ENCODE measurements at places on chromosomes 7 and 10. TPM values are rescaled to one million over a fixed set of nuclear protein-coding genes. Genes with fewer than 3 reads are reported as not detected.

GRCh38 chr10:118057361-118057760, 10.6 kb upstream of the RAB11FIP2 start:
- H3K27me3 ChIP-seq = no peaks in the 10 kb centered on the region
- DNase-seq = no peak
- H3K36me3 ChIP-seq = no peaks in the 10 kb centered on the region
- no peak overlapping the region for H3K4me3 ChIP-seq
- H3K27ac ChIP-seq = no peak overlapping the region
- peaks cover 16% of the 10 kb centered on the region for H3K4me1 ChIP-seq

DNA sequence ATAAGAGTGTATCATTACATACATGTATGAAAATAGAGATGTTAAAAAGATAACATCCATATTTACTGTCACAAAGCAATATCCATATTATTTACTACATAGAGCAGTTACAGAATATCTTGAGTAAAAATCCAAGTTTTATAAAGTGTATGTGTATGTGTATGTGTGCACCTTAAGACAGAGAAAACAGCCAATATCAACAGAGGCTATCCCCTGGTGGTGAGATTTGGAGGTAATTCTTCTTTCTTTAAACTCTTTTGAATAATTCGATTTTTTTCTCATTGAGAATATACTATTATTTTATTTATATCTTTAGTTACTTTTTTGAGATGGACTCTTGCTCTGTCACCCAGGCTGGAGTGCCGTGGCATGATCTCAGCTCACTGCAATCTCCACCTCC, 18.4 kb downstream of the TRDMT1 start:
- no peak for DNase-seq
- H3K27me3 ChIP-seq = no peaks in the 10 kb centered on the region
- H3K4me3 ChIP-seq = no peak overlapping the region
- no peak overlapping the region for H3K27ac ChIP-seq
- H3K36me3 ChIP-seq = no peaks in the 10 kb centered on the region
- peaks cover 11% of the 10 kb centered on the region for H3K4me1 ChIP-seq

The MNX1 gene
- total RNA-seq = 36.5 TPM

GRCh38 chr7:34757570-34758110, 99.6 kb downstream of the NPSR1 start:
- no peaks in the 10 kb centered on the region for H3K27me3 ChIP-seq
- no peaks in the 10 kb centered on the region for H3K36me3 ChIP-seq
- no peak overlapping the region for H3K4me3 ChIP-seq
- peak overlapping the region; percentile 48 for H3K27ac ChIP-seq
- DNase-seq = no peak

The PARP12 gene
- 23.7 TPM for total RNA-seq

- H3K4me3 ChIP-seq = peak overlapping the region; percentile 54
- H3K36me3 ChIP-seq = no peaks in the 10 kb centered on the region
- H3K27me3 ChIP-seq = no peaks in the 10 kb centered on the region
- DNase-seq = peak; percentile 65
- peaks cover 14% of the 10 kb centered on the region for H3K4me1 ChIP-seq
- H3K27ac ChIP-seq = peak overlapping the region; percentile 77
These were observed 221.7 kb downstream of the PHTF2 start for GRCh38 chr7:78020136-78020873.

- H3K36me3 ChIP-seq = no peaks in the 10 kb centered on the region
- no peaks in the 10 kb centered on the region for H3K4me1 ChIP-seq
- H3K27ac ChIP-seq = no peak overlapping the region
- H3K4me3 ChIP-seq = no peak overlapping the region
- DNase-seq = no peak
These were observed 26.9 kb downstream of the RAMP3 start for GRCh38 chr7:45184326-45185027.

DNA sequence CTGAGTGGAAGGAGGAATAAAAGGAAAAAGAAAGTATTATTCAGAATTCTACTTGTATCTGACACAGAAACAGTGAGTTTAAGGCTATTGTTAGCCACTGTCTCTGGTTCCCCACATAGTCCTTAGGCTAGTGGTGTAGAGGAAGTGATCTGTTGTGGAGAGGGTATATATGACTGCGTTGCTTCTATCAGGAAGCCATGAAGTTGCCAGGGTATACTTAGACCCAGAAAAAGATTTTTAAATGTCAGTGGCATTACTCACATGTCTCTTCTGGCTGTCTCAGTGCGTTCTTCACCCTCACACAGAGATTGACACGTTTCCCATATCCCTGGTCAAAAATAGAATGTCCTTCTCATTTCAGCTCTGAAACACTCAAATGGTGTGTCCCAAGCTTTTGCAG, 72.7 kb downstream of the SEM1 start:
- no peak for DNase-seq
- no peaks in the 10 kb centered on the region for H3K4me1 ChIP-seq
- H3K27ac ChIP-seq = no peak overlapping the region
- H3K27me3 ChIP-seq = no peaks in the 10 kb centered on the region

DNA sequence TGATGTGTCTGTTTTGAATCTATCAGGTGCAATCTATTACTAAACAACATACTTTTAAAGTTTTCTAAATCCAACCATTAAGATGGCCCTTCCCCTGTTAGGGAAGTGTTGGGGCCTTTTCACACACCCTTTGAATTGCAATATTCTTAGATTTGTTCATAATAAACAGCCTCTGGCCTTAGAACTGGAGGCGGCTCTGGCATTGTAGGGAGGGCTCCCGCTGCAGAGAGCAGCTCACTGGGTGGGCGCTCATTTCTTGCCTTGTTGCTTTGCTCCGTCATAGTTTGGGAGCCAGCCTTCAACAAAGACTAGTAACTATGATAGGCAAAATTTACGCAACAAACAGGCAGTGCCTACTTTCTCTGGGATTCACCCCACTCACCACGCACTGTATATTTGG, 4.2 kb upstream of the HOXA10 start:
- H3K36me3 ChIP-seq = no peaks in the 10 kb centered on the region
- no peak overlapping the region for H3K4me3 ChIP-seq
- H3K27ac ChIP-seq = no peak overlapping the region
- peaks cover 2% of the 10 kb centered on the region for H3K27me3 ChIP-seq

GRCh38 chr10:113954409-113954808, 89.3 kb upstream of the ADRB1 start:
- H3K4me3 ChIP-seq = no peak overlapping the region
- H3K27ac ChIP-seq = no peak overlapping the region
- H3K36me3 ChIP-seq = no peaks in the 10 kb centered on the region
- H3K27me3 ChIP-seq = no peaks in the 10 kb centered on the region
- peaks cover 28% of the 10 kb centered on the region for H3K4me1 ChIP-seq

GRCh38 chr10:116810120-116810500, 39.2 kb upstream of the ENO4 start:
- no peak overlapping the region for H3K4me3 ChIP-seq
- no peak for DNase-seq
- no peak overlapping the region for H3K27ac ChIP-seq
- H3K4me1 ChIP-seq = no peaks in the 10 kb centered on the region
- no peaks in the 10 kb centered on the region for H3K27me3 ChIP-seq
- no peaks in the 10 kb centered on the region for H3K36me3 ChIP-seq

DNA sequence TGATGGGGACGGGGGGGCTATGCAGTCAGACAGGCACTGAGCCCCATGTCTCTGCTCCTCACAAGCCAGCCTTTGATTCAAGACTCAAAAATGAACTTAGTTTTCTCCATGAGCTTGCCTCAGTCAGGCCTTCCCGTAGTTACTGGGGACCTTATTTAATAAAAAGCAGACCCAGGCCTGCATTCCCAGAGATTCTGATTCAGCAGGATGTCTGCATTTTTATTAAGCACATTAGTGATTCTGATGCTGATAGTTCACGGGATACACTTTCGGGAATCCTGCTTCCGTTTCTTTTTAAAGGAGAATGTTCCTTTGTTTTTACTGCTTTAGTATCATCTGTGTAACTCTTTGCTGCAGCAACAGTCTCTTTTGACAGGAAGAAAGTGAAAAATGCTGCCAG, 28.3 kb upstream of the PLPP4 start:
- no peak overlapping the region for H3K27ac ChIP-seq
- no peak for DNase-seq

The CRTAC1 gene
- total RNA-seq = not detected

DNA sequence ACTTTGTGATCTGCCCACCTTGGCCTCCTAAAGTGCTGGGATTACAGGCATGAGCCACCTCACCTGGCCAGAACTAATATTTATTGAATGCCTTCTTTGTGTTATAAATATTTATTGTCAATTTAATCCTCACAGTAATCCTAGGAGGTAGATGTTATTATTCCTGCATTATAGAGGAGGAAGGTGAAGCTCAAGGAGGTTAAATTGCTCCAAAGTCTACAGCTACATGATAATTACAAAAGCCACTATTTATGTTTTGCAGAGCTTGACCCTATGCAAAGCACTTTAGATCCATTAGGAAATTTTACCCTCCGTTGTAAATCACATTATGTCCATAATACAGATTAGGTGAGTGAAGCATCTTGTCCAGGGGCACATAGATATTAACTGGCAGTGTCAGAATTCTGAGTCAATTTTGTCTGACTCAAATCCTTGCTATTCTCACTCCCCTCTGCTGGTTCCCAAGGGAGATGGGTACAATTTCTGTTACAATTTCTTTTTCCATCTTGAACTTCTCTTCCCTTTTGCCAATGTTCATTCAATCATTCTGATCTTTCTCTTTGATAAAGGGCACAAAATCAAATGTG, 25.7 kb upstream of the CDK14 start:
- no peak overlapping the region for H3K27ac ChIP-seq
- no peaks in the 10 kb centered on the region for H3K36me3 ChIP-seq
- DNase-seq = no peak
- H3K27me3 ChIP-seq = no peaks in the 10 kb centered on the region
- peaks cover 32% of the 10 kb centered on the region for H3K4me1 ChIP-seq
- H3K4me3 ChIP-seq = no peak overlapping the region

GRCh38 chr7:105149827-105150226, 135.8 kb downstream of the KMT2E start:
- no peaks in the 10 kb centered on the region for H3K4me1 ChIP-seq
- no peak for DNase-seq
- H3K36me3 ChIP-seq = no peaks in the 10 kb centered on the region
- no peaks in the 10 kb centered on the region for H3K27me3 ChIP-seq

DNA sequence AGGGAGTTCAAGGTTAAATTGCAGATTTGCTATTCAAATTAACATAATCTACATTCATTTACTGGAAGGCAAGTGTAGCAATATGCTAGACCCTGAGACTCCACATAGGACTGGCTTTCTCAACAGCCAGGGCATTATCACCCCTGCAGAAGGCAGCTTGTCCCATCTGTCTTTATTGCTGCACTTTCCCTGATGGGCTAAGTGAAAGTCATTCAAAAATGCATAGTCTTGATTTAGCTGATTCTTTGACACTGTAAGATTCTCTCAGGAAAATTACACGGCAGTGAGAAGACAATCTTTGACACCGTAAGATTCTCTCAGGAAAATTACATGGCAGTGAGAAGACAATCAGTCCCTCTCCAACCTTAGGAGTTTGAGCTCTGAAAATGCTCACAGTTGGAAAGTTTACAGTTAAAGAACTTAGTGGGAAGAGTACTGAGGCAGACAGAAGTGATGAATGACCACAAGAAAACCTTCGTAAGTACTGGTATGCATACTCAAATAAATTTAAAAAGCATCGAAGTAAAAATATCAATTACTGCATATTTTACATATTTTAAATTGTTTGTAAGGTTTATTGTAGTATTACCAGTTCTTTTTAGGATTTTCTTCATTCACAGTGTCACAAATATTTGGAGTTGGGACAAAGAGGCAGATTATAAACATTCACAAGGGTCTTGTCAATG, 88.9 kb downstream of the RAPGEF5 start:
- H3K27ac ChIP-seq = peak overlapping the region; percentile 8
- H3K27me3 ChIP-seq = no peaks in the 10 kb centered on the region
- H3K4me1 ChIP-seq = peaks cover 38% of the 10 kb centered on the region
- no peak overlapping the region for H3K4me3 ChIP-seq

The CPA5 gene
- total RNA-seq = not detected

The FAM221A gene
- total RNA-seq = 19.1 TPM

The UNCX gene
- not detected for total RNA-seq

DNA sequence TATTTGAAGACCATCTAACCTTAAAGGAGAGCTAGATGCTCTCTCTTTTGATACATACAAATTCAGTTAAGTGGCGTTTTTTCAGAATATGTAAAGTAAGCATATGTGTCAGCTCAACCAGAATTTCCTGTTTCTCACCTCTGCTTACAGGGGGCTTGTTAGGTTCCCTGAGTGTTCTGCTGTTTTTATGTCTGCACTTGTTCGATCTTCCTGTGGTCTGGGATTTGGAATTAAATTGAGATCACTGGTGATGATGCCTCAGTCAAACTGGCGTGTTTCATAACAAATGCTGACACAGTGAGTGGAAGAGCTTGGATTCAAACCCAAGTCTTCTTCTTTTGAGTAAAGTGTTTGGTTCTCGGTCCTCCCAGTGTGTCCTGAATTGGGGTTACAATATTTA, 348.3 kb upstream of the AKR1E2 start:
- no peak for DNase-seq
- H3K27ac ChIP-seq = no peak overlapping the region
- no peaks in the 10 kb centered on the region for H3K27me3 ChIP-seq
- H3K4me1 ChIP-seq = no peaks in the 10 kb centered on the region
- no peaks in the 10 kb centered on the region for H3K36me3 ChIP-seq
- no peak overlapping the region for H3K4me3 ChIP-seq

GRCh38 chr10:14466257-14466656, 135.5 kb upstream of the FRMD4A start:
- no peaks in the 10 kb centered on the region for H3K4me1 ChIP-seq
- no peak for DNase-seq
- H3K27ac ChIP-seq = no peak overlapping the region

DNA sequence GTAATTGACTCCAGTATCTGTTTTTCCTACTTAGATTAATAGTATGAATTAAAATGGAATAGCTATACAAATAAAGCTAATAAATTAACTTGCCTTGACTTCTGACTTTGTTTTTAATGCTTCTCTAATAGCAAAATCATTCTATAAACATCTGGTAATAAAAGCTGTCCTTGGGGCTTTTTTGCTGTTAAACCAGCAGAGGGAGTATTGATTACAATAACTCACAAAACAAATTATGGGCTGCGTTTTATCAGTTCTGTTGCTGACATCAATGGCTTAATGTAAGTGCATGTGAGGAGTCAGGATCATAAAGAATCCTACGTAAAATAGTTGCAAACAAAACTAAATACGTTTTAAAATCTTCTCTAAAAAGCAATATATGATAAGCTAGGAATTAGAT, 667.8 kb downstream of the PCDH15 start:
- H3K27ac ChIP-seq = no peak overlapping the region
- H3K4me1 ChIP-seq = no peaks in the 10 kb centered on the region
- no peak for DNase-seq
- H3K4me3 ChIP-seq = no peak overlapping the region
- no peaks in the 10 kb centered on the region for H3K27me3 ChIP-seq
- H3K36me3 ChIP-seq = no peaks in the 10 kb centered on the region

GRCh38 chr10:119734396-119735332, 8.8 kb downstream of the INPP5F start:
- no peak overlapping the region for H3K4me3 ChIP-seq
- H3K27ac ChIP-seq = no peak overlapping the region
- no peaks in the 10 kb centered on the region for H3K36me3 ChIP-seq
- no peak for DNase-seq

Measured in Caco-2 (cell line).